Posterior vena cava (tissue), 2 donors: ENCODE measurements at places on chromosomes 11 and 22. TPM values are rescaled to one million over a fixed set of nuclear protein-coding genes. Genes with fewer than 3 reads are reported as not detected.

The MOV10L1 gene
- 0.43 TPM for total RNA-seq

The LYVE1 gene
- total RNA-seq = 292 TPM

The BBOX1 gene
- not detected for total RNA-seq

The OR10S1 gene
- total RNA-seq = not detected

The SAA4 gene
- total RNA-seq = not detected

The CARD10 gene
- 12.8 TPM for total RNA-seq

The AQP11 gene
- total RNA-seq = 0.19 TPM

The GRAP2 gene
- total RNA-seq = 4.1 TPM

The DGAT2 gene
- total RNA-seq = 3.4 TPM

The LDHAL6A gene
- not detected for total RNA-seq

The KCNJ1 gene
- not detected for total RNA-seq

The ZW10 gene
- 10.5 TPM for total RNA-seq

The ZDHHC24 gene
- 9.0 TPM for total RNA-seq

The FAM180B gene
- 7.2 TPM for total RNA-seq

The RIMBP3C gene
- total RNA-seq = 0.14 TPM

The KDM4D gene
- 0.74 TPM for total RNA-seq

The CEND1 gene
- not detected for total RNA-seq

The SIRT3 gene
- 13.3 TPM for total RNA-seq

The SIPA1 gene
- total RNA-seq = 64.2 TPM

The CD248 gene
- total RNA-seq = 67.5 TPM

The MLC1 gene
- 0.28 TPM for total RNA-seq

The TMEM121B gene
- 0.74 TPM for total RNA-seq

The MRGPRF gene
- 117 TPM for total RNA-seq

The GALNT18 gene
- total RNA-seq = 28.0 TPM

The GANAB gene
- total RNA-seq = 240 TPM

The GRIA4 gene
- total RNA-seq = not detected

The MS4A12 gene
- total RNA-seq = not detected

The FERMT3 gene
- total RNA-seq = 44.0 TPM

The SMTNL1 gene
- total RNA-seq = not detected

The PTPRCAP gene
- 2.5 TPM for total RNA-seq

The GLYAT gene
- not detected for total RNA-seq

The ZNHIT2 gene
- 6.3 TPM for total RNA-seq

The GNAZ gene
- 37.0 TPM for total RNA-seq

The SNRPD3 gene
- total RNA-seq = 54.0 TPM

The SLC17A6 gene
- total RNA-seq = not detected

The PKP3 gene
- total RNA-seq = 0.10 TPM

The SDHAF2 gene
- 24.9 TPM for total RNA-seq

The MS4A3 gene
- not detected for total RNA-seq

The CLMP gene
- 28.3 TPM for total RNA-seq

The KCNK7 gene
- total RNA-seq = 0.65 TPM

The KCNQ1OT1 gene
- 1.8 TPM for total RNA-seq
